ENCODE measurements at places on chromosomes 2 and 18. TPM values are rescaled to one million over a fixed set of nuclear protein-coding genes. Genes with fewer than 3 reads are reported as not detected.

GRCh38 chr2:63000801-63001200, 49.8 kb upstream of the OTX1 start:
- no peak for DNase-seq

Gene FSIP2
- 3.8 TPM for total RNA-seq

GRCh38 chr2:7265286-7265685, 348.1 kb downstream of the RNF144A start:
- no peak for DNase-seq

DNA sequence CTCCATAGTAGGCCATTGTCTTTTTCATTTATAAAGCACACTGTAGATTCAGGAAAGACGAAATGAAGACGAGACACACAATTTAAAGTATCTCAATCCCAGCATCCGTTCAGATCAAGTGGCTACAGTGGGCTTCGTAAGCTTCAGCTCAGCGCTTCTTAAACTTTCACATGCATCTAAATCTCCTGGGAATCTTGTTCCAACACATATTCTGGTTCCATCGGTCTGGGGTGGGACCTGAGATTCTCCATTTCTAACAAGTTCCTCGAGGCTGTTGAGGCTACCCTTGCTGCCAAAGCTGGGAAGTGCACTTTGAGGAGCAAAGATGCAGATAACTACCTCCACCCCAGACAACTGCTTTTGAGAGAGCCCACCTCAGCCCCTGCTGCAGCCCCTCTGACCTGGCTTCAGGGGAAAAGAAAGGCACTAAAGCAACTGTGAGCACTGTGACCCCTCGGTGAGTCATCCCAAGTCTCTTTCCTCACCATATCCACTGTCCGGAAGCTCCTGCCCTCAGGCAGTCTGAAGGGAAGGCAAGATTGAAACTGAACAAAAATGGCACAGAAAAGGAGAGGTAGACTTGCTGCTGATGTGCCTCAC, 201.1 kb upstream of the FBXO11 start:
- peak; percentile 47 for DNase-seq

DNA sequence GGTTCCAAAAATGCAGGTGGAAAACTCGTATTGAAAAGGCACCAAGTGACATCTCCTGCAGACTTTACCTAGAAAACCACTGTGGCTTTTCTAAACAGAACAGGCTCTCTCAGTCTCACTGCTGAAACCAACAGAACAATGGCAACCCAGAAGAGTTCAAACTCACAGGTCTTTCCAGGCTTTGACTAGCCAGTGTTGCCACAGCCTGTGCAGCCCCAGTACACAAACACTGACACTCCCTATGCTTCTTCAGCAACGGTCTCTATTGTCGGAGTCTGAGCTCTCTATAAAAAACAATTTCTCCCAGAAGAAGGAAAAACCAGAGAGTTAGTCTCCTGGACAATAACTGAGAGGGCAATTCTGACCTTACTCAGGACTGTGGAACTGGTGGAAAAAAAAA, 87.8 kb upstream of the RNU4ATAC start:
- no peak for DNase-seq

DNA sequence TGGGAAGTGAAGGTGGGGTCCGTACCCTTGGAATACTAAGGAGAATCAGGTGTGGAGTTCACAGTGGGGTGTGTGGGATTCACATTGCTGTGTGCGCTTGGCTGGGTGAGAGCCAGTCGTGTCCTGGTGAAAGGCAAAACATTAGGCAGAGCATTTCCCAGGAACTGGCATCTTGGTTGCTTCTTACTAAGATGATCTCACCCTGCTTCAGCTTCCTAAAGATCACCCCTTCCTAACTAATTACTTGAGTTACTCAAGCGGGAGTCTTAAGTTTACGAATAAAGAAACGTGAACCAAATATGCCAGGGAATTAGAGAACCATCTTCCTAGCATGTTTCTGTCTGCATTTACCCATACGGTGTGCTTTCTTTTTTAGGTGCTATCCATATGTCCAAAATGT, 122.9 kb downstream of the NCK2 start:
- no peak for DNase-seq

Gene AQP12B
- not detected for total RNA-seq

GRCh38 chr2:9156483-9156882, 50.1 kb upstream of the ASAP2 start:
- DNase-seq = no peak

- DNase-seq = no peak
Observed at GRCh38 chr18:9876212-9876866, 9.4 kb upstream of the TXNDC2 start.

Gene GALR1
- total RNA-seq = 0.74 TPM

DNA sequence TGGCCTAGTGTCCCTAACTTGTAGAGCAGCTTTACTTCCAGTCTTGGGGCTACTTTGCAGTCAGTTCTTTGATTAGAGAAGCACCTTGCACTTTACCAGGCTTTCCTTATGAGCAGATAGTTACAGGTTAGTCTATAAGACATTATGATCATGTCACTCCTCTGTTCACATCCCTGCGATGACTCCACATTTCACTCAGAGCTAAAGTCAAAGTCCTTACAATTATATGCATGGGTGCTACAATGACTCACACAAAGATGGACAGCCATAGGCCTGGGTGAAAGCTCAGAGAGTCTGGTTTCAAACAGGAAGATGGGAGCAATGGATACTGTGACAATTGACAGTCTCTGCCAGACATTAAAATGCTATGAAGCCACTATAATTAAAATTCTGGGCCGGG, 27.1 kb upstream of the SSB start:
- no peak for DNase-seq

Gene C2orf78
- total RNA-seq = not detected

- DNase-seq = peak; percentile 4
Observed at GRCh38 chr2:228446734-228447133, 265.2 kb upstream of the SPHKAP start.

GRCh38 chr18:54169431-54170403, 54.8 kb downstream of the MBD2 start:
- no peak for DNase-seq

GRCh38 chr18:35506024-35506712, 8.4 kb upstream of the INO80C start:
- no peak for DNase-seq

Gene NTSR2
- total RNA-seq = not detected

DNA sequence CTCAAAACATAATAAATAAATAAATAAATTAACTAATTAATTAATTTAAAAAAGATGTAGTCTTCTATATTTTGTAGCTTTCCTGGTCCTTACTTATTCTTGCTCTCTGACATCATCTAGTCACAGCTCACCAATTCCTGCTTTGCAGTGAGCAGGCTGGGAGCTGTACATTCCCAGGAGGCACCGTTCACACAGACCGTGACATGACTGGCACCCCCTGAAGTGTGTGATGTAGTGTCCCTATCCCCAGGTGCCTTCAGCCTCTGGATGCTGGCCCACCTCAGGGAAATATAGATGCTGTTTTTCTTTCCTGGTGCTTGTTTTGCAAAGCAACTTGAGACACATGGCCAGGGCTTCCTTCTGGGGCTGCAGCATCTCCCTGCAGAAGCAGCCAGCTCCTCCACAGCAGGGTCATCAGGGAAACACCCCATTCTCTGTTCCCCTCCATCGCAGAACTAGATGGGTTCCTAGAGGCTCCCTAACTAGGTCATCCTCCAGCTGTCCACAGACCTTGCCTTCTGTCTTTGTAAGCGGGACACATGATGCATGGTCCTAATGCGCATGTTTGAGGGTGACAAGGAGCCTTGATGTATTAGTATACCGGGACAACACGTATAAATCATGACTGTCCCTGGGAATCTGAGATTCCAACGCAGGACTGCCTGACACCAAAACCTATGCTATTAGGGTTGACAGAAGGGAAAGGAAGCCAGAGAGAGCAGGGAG, 76.4 kb downstream of the RHOB start:
- no peak for DNase-seq

- no peak for DNase-seq
Observed at GRCh38 chr18:61464551-61465142, 131.4 kb downstream of the CDH20 start.

Gene NPC1
- 41.7 TPM for total RNA-seq

Gene TP53I3
- 35.7 TPM for total RNA-seq

GRCh38 chr2:150486539-150487484, 655 bp downstream of the RND3 start:
- DNase-seq = peak; percentile 30

- no peak for DNase-seq
Observed at GRCh38 chr2:25063876-25064660, 22.2 kb downstream of the EFR3B start.

Gene FAM110C
- total RNA-seq = 24.8 TPM

DNA sequence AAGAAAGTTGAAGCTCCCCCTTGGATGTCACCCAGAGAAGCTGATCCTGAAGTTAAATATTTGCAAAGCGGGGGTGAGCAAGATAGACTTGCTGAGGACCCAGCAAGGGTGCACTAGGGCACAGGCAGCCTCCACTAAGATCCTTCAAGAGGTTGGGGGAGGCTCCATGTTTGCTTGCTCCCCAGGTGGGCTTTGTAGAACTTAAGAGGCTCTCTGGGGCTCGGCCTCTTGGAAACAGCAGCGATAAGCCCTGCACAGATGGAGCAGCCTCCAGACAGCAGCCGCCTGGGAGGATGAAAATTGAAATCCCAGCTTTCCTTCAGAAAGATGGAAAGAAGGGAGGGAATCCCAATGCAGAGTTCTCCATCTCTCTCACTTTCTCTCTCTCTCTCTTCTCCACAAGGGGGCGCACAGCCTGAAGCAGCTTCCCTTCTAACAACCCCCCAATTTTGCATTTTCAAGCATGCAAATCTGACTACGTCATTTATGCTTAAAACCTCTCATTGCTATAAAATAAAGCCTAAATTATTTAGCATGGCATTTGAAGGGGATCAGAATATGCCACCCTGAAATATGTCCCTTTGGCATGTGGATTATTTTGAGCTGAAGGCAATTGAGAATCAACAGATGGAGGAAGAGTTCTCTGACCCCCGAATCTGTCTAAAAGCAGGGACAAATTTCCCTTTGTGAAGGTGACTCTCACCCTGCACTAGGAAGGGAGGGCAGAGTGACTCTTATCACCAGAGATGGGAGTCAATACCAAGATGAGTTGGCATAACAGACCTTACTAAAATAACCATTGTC, 185.7 kb upstream of the KLHL29 start:
- DNase-seq = peak; percentile 71

Gene MRO
- 0.80 TPM for total RNA-seq

Gene TUBB8B
- total RNA-seq = 3.6 TPM

DNA sequence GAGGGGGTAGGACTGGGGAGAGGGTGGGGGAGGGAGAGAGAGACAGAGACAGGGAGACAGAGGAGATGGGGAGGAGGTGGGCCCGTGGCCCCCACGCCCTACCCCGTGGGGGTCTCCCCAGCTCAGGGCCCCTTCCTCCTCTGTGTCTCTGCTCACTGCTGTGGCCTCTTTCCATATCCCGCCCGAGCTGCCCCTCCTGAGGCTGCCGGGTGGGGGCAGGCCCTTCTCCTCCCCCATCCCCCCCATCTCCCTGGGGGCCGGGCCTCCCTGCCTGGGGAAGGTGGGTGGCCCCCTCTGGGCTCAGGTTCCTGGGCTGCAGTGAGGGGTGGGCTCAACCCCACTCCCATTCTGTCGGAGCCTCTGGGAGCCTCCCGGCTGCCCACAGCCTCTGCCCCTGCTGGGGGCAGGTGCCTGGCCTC, 332 bp upstream of the PDCD1 start:
- no peak for DNase-seq

DNA sequence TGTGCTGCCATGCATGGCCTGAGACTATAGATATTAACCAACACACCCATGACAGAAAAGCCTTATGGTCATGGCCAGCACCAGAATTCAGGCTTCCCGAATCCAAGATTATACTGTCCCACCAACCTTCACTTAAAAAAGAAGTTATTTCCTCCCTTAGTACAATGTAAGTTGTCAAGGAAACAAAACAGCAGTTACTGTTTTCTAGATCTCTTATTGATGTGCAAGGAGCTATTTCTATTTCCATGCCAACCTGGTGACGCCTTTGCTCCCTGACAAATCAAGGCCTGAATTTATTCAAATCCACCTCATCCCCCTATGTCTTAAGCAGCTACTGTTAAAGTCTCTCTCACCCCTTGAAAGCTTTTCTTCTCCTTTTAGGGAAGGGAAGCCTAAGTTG, 249.3 kb downstream of the ZNF521 start:
- DNase-seq = no peak

Measured in GM23338 (cell line).